ENCODE measurements at places on chromosomes 11 and 22.

- DNase-seq = no peak
Observed at GRCh38 chr22:32758866-32759385, 42.6 kb upstream of the TIMP3 start.

DNA sequence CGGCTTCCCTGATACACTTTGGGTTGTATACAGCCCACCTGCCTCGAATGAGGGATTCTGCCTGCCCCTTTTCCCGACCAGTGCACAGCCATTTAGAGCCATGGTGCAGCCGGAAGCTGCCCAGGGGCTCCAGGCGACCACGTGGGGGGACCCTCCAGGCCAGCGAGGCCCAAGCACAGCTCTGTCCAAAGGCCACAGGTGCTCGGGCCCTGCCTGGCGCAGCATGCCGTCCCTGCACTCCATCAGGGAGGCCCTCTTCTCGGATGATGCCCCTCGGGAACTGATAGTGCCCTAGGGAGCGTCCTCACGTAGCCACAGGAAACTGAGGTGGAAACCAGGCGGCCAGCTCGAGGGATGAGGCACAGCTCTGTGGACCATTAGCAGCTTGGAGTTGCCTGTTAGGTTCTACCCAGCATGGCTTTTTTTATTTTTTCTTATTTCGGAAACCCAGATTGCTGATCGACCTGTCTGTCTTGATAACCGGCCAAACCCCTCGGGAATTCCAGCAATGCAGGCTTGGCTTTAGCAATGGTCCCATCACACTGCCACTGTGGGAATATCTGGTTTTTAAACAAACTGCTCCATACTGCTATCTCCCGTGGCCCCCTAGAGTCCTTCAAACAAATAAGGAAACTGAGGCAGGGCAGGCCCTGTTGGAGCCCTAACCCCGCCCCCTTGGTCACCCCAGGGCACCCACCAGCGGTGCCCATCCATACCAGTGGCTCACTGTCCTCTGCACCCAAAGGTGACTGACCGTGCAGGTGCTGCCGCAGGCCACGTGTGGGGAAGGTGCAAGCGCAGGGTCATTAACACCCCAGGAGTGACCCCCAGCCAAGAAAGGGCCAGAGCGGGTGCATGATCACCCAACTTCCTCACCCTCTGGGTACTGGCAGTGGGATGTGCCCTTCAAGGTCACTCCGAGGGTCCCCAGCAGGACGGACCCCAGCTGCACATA, 8.0 kb downstream of the ANO1 start:
- no peak for DNase-seq

DNA sequence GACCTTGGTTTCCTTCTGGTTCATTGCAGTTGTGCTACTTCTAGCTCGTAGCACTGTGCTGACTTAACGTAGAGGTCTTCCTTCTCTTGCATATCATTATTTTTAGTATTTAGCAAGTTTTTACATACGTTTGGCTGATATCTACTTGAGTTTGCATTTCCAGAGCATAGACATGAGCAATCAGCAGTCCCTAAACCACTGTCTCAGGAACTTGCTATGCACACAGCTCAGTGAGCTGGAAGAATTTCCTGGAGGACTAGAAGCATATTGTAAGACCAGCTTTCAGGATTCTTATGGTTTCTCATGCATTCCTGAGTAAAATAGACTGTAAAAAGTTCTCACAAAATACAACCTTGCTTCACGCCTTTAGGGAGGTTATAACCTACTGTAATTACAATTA, 226.7 kb upstream of the PDGFD start:
- DNase-seq = no peak

DNA sequence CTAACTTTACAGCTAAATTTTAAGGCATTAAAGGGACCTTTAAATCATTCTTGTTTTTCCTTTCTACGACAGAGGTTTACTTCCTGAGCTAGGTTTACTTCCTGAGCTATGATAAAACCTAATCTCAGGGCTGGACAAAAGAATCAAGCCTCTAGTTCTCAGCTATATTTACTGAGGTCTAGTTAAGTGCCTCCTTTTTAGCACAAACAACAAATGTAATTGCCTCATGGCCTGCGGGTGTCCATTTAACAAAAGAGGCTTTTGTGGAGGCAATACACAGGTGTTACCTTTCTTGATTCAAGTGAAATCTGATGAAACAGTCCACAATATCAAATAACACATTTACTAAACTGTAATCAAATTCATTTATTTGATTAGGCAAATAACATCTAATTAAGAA, 67.3 kb downstream of the IMMP1L start:
- no peak for DNase-seq

- no peak for DNase-seq
Observed at GRCh38 chr22:26986884-26987283, 329.5 kb downstream of the MIAT start.

DNA sequence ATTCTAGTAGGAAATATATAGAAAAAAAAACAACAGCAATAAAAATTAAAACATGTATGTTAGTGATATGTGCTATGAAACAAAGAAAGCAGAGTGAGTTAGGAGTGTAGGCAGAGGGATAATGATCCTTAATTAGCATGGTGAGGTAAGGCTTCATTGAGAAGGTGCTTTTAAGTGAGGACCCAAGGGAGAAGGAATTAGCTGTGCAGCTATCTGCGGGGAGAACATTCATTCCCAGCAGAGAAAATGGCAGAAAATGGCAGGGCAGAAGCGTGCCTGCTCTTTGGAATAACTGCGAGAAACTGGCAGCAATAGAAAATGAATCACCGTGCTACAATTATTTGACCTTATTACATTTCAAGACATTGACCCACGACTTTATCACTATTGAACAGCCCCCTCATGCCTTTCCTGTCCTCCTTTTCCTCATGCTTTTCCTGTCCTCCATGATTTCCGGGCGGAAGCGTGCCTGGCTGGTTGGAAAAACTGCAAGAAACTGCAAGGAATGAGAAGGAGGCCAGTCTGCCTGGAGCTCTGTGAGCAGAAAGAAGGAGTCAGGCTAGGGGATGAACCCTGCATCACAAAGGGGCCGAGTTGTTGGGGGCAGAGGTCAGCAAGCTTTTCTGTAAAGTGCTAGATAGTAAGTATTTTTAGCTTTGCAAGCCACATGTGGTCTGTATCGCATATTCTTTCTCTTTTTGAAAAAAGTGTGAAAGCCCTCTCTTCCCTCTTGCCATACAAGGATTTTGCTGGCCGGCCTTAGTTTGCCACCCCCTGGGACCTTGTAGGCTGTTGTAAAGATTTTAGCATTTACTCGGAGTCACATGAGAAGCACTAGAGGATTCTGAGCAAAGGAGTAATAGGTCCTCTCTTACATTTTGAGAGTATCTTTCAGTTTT, 37.1 kb upstream of the SWAP70 start:
- no peak for DNase-seq

GRCh38 chr11:64568041-64568571, 22.9 kb upstream of the SLC22A12 start:
- DNase-seq = no peak

GRCh38 chr11:120771551-120772060, 252.3 kb upstream of the TBCEL start:
- DNase-seq = no peak

DNA sequence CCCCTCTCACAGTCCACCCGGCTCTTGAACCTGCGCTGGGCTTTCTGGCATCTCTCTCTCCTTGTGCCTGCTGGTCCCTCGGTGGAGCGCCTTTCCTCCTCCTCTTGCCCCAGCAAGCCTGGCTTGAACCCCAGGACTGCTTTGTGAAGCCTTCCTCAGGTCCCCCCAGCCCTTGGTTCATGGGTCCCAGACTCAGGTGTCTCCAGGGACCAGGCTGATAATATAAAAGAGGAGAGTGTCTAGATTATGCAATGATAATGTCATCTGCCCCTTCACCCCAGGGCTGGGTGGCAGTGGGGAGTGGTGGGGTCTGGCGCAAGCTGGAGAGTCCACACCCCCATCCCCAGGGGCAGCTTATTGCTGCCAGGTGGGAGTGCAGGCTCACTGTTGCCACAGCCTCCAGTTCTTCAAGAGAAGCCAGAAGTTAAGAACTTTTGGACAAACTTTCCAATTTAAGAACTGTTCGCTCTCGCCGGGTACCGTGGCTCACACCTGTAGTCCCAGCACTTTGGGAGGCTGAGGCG, 36.6 kb upstream of the PARVG start:
- no peak for DNase-seq
